NCI-H2081 treated with DMSO at 0.1 percent for 48 hours (cell line): ENCODE measurements at places on chromosomes 3 and 15.

GRCh38 chr15:94080416-94080815 lies 150.9 kb upstream of the MCTP2 start:
- no peak for DNase-seq

GRCh38 chr15:40543631-40544294 lies 21.1 kb downstream of the CCDC32 start:
- DNase-seq: no peak

DNA sequence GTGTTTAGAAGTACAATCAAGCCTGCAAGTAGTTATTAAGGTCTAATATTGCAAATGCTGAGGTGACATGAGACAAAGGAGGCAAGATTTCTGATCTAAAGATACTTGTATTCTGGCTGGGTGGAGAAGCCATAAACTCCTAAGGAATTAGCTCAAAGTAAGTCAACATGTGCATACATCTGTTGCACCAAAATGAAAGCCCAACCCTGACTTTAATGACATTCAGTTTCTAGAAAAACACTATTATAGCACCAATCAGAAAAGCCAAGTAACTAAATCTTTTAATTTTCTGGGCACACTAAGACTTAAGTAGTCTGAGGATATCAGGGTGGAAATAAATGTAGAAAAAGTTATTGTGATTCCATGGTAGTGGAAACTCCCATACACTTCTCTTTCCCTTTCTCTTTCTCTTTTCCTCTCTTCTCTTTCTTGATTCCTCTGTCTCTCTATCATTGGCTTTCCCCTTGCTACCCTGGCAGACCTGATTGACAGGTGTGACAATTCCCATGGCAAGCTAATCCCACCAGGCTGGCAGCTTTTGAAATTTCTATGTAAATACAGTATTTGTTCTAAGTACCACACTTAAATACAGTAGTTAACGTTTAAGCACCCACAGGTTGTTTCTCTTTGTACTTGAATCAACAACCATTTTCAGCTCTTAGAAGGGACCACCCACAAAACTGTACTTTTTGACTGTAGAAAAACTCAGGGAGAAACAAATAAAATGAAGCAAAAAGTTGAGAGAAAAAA lies 528.4 kb upstream of the SEMA6D start:
- DNase-seq: no peak

DNA sequence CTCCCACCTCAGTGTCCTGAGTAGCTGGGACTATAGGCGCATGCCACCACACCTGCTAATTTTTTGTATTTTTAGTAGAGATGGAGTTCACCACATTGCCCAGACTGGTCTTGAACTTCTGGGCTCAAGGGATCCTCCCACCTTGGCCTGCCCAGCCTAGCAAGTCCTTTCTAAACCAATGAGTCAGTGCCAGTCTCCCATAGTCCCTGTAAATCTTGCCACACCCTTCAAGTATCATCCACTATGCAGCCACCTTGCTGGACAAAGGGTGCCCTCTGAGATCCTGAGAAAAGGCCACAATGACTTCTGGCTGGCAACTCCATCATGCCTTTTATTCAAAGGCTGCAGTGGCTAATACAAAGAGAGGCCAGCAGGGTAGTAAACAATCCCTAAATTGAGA lies 184.0 kb downstream of the ABHD5 start:
- no peak for DNase-seq

- no peak for DNase-seq
Observed at GRCh38 chr3:159082519-159082918, 280.7 kb downstream of the MFSD1 start.

DNA sequence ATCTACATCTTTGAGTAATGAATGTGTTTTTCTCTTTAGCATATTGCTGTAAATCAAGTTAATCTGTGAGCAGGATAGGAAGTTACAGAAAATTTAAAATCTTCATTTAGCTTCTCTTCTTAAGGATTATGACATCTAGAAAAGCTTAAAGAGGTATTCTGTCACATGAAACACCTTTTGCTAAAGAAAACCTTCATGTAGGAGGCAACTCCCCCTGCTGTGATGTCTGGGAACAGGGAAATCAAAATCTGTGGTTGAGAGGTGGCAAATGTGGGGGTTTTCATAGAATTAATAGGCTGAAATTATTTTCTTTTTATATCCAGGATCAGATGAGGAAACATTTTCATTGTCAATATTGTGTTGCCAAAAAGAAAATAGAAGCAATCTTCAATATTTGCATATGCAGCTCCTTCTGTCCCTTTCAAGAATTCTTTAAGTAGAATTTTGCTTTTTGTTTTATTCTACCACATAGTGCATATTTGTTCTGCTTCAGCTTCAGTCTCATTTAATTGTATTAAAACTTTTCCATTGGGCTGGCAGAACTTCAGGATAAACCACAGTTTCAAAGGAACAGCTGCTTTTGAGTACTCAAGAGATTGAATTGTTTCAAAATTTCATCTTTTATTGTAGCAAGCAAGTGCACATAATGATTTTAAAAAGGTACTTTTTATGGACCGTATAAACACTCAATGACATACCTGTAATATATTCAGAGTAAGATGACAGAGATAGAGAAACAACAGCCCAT lies 128.4 kb downstream of the RAP2B start:
- no peak for DNase-seq

- DNase-seq: no peak
Observed at GRCh38 chr3:38617137-38617536, 32.4 kb downstream of the SCN5A start.

- DNase-seq: no peak
Observed at GRCh38 chr3:98180319-98180890, 13.9 kb downstream of the OR5H15 start.

- no peak for DNase-seq
Observed at GRCh38 chr3:139745831-139746230, 68.1 kb upstream of the NMNAT3 start.

- no peak for DNase-seq
Observed at GRCh38 chr3:11774296-11774877, 72.3 kb downstream of the TAMM41 start.

GRCh38 chr3:133457025-133457424 lies 57.2 kb downstream of the BFSP2 start:
- no peak for DNase-seq

GRCh38 chr3:62100282-62100989 lies 272.9 kb downstream of the FEZF2 start:
- no peak for DNase-seq

GRCh38 chr15:81502439-81502838 lies 128.4 kb upstream of the TMC3 start:
- DNase-seq: no peak
